NCI-H1105 treated with DMSO at 0.1 percent for 48 hours (cell line): ENCODE measurements at places on chromosomes 6 and 20.
A peak's percentile ranks its signal among the peaks of the same experiment; 100 is the strongest.

DNA sequence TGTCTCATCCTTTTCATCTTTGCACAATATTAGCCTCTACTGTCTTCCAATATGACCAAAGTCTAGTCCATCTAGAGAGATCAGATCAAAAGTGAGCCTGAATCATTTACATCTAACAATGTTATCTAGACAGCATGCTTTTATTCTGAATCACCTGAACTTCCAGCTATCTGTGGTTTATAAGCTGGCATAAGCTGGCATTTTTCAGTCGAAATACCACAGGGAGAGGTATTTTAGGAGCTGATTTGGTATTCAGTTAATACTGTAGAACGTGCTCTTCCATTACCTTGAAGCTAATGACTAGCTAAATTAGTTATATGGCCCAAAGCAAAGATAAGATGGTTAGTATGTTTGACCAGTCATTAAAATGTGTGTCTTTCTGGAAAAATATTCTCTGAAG, 188.3 kb upstream of the AGPAT4 start:
- no peak for DNase-seq

GRCh38 chr20:43942667-43943285, 28.1 kb downstream of the TOX2 start:
- DNase-seq, result peak; percentile 26

GRCh38 chr20:36547186-36548005, 6.1 kb downstream of the MYL9 start:
- no peak for DNase-seq

GRCh38 chr6:145872669-145873068, 58.1 kb upstream of the FBXO30 start:
- DNase-seq, result no peak

DNA sequence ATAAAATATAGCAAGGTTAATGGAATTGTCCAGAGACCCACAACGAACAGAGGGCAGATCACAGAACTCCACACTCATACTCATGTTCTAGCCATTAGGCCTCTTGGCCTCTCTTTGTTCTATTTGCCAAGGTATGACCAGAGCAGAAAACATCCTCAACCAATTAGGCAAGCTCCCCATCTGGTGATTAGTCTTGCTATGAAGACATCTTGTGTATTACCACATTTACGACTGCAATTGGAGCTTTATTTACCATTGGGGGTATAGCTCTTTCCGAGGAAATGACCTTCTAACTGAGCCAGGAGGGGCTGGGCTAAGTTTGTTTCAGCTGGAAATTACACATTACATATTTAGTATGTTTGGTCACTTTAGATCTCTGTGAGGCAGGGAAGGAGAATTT, 593.9 kb downstream of the CD109 start:
- no peak for DNase-seq

DNA sequence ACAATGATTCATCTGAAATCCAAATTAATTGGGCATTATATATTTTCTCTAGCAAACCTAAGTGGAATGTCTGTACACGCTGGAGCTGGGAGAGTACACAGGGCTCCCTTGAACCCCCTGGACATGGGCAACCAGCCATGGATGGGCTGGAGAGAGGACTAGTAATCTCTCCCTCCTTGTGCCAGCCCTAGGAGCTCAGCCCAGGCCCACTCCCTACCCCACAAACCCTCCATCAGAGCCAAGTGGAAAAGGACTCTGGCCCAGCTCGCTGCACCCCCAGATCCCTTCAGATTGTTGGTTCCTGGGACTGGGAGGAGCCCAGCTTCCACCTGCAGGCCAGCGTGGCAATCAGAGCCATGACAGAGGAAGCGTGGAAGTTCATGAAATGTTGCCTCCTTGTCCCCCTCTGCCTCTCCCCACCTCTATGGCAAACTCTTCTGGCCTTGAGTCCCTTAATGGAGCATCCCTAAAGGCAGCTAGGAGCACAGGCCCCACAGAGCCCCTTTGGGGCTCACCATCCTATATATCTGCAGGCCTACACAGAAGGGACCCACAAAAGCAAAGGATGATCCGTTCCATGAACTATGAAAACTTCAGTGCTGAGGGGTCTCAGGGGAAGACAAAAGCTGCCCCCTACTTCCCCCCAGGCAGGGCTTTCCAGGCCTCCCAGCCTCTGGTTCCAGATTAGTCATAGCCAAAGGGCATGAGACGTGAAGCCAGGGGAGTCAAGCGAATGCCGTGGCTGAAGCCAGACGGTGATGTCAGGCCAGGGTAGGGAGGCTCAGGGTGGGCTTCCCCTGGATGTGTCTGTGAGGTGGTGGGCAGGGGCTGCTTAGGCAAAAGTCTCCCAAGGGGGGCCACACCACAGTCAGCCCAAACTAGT, 126.4 kb upstream of the MAFB start:
- DNase-seq, result no peak

GRCh38 chr20:19838468-19838867, 80.4 kb downstream of the RIN2 start:
- DNase-seq, result no peak

GRCh38 chr6:26358511-26358981, 6.5 kb upstream of the BTN3A2 start:
- DNase-seq, result no peak

DNA sequence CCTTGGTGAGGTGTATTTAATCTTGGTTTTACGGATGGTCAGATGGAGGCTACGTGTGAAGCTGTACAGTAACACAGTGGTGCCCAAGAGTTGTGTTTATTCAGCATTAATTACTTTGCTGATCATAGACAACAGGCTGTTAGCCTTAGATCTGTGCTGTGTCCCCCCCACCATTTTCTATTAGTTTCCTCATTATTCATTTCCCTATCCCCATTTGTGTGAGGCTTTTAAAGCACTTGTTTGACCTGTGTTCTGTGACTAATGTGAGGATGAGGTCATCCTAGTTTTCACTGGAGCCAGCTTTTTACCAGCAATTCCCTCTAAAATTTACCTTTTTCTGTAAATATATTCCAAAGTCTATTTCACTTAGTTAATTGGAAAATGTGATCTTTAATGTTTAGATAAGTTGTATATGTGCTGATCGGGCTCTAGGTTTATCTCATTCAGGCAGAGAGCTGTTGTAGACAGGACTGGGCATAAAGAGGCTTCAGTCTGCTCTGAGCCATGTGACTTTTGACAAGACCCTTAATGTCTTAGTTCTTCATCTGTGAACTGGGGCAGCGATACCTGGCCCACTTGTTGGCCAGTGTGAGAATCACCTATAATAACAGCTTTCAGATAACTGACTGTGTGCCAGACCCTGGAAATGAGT, 8.4 kb downstream of the MAPRE1 start:
- no peak for DNase-seq

GRCh38 chr6:105884426-105884825, 201.7 kb upstream of the PRDM1 start:
- DNase-seq, result no peak

GRCh38 chr6:110364364-110365105, 6.4 kb upstream of the METTL24 start:
- DNase-seq, result no peak

- no peak for DNase-seq
Observed at GRCh38 chr6:158528826-158529225, 31.1 kb upstream of the TMEM181 start.

- no peak for DNase-seq
Observed at GRCh38 chr20:8997701-8998117, 71.2 kb upstream of the PLCB4 start.

DNA sequence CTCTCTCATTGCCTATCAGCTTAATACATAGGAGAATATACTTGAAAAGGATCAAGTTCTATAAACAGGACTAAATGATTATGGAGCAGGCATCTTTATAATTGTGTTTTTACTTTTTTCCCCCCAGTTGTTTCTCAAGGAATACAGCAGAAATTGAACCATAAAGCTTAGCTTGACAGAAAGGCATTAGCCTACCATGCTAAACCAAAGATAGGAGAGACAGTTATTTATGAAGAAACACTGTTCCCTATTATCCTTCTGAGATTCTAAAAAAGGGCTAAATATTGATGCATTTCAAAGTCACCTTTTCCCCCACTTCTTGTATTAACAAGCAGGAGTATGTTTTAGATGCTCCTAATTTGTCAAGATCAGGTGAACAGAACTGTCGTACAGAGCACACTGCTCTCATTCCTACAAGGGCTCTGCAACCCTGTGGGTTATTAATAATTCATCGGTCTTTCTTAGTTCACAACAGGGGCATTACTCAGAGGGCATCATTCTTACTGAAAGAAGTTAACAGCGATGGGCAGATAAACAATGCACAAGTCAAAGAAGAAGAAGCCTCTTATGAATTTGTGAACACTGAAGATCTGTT, 38.7 kb downstream of the PRKN start:
- DNase-seq, result no peak

- peak; percentile 51 for DNase-seq
Observed at GRCh38 chr20:6590891-6591637, 176.4 kb upstream of the BMP2 start.

- no peak for DNase-seq
Observed at GRCh38 chr20:54636575-54636974, 161.2 kb downstream of the DOK5 start.

- peak; percentile 57 for DNase-seq
Observed at GRCh38 chr6:7107578-7108195, at the start of gene RREB1. Gene RREB1 (plus strand): TSS chr6:7107961. CDS start chr6:7181912, 73,951 bp downstream.

GRCh38 chr6:20669571-20670314, 135.5 kb downstream of the CDKAL1 start:
- peak; percentile 71 for DNase-seq

DNA sequence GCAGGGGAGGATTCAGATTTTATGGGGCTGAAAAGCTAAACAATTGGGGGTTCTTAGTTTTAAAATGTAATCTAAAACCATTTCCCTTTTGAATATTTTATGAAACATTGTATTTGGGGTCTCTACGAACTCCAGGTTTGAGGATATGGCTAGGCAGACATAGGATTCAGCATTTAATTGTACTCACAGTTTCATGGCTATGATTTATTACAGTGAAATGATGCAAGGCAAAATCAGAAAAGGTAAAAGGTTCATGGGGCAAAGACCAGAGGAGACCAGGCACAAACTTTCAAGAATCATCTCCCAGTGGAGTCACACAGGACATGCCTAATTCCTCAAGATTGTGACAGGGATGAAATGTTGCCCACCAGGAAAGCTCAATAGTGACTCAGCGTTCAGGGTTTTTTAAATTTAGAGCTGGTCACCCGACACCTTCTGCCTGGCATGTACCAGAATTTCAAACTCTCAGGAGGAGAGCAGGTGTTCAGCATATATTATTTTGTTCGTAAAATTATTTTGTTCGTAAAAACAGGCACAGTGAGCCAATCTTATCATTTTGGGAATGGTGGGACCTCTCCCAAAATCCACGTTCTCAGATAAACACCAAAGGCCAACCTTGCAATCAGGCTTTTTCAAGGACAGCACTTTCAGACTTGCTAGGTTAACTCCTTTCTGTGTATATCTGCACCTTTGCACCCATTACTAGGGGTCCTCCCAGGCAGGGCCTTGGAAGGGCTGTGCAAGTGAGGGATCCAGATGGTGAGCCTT, 270.3 kb downstream of the NKAIN2 start:
- DNase-seq, result peak; percentile 33

DNA sequence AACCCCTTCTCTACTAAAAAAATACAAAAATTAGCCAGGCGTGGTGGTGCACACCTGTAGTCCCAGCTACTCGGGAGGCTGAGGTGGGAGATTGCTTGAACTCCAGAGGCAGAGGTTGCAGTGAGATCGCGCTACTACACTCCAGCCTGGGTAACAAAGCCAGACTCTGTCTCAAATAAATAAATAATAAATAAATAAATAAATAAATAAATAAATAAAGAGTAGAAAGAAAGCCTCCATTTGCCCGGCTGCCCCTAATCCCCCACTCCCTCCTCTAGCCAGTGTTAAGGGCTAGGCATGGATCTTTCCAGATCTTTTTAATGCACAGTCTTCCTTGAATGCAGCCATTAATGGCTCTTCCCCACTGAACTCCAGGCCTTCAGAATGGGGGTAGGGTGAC, 3.2 kb downstream of the PNPLA1 start:
- no peak for DNase-seq

- DNase-seq, result no peak
Observed at GRCh38 chr20:50023116-50023805, 40.5 kb downstream of the SNAI1 start.

DNA sequence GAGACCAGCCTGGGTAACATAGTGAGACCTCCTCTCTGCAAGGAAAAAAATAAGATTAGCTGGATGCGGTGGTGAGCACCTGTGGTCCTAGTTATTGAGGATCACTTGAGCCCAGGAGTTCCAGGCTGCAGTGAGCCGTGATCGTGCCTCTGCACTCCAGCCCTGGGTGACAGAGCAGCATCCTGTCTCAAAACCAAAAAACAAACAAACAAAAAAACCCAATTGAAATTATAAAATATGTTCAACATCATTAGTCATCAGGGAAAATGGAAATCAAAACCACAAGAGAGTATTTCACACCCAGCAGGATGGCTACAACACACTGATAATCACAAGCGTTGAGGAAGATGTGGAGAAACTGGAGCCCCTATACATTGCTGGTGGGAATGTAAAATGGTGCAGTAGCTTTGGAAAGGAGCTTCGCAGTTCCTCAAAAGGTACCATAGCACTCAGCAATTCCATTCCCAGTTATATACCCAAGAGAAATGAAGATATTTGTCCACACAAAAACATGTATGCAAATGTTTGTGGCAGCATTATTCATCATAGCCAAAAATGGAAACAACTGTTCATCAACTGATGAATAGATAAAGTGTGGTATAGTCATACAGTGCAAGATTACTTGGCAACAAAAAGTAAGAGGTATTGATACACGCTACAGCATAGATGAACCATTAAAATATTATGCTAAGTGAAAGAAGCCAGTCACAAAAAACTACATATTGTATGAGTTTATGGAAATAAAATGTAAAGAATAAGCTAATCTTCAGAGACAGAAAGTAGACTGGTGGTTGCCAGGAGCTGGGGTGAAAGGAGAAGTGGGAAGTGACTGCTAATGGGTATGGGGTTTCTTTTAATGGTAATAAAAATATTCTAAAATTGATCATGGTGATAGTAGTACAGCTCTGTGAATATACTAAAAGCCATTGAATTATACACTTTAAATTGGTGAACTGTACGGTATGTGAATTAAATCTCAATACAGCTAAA, 38.7 kb upstream of the RIPOR2 start:
- DNase-seq, result no peak

GRCh38 chr6:139134064-139134395, 850 bp upstream of the HECA start:
- DNase-seq, result no peak

GRCh38 chr6:156057869-156058268, 602.2 kb upstream of the NOX3 start:
- no peak for DNase-seq

GRCh38 chr6:125655511-125655910, 93.9 kb upstream of the HEY2 start:
- DNase-seq, result no peak

GRCh38 chr6:157535340-157536222, 154.6 kb downstream of the ZDHHC14 start:
- no peak for DNase-seq

DNA sequence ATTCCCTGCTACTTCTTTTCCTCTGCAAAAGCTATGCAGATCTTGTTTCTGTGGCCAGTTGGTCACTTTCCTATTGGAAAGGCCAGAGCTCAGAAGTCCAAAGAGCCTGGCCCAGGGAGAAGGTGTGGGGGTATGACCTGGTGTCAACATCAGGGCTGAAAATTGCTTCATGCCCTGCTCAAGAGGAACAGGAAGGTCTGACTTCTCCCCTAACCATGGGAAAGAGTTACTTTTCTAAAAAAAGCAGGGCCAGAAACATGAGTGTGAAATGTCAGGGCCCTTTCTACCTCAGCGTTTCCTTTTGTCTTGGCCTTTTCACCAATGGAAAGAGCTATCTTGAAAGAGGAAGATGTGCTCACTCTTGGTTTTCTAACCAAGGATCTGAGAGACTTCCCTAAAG, 117.4 kb downstream of the MAFB start:
- no peak for DNase-seq
